Stimulated activated CD4-positive, alpha-beta T cell treated with anti-CD3 and anti-CD28 coated beads, Interleukin-1b, Interleukin-23, amount 100 ng/mL, for 4 hours (primary cell): ENCODE measurements at places on chromosomes 7 and 10.

- DNase-seq, result peak; percentile 20
These were observed at the start of gene ADRB1 for GRCh38 chr10:114043532-114044246. TSS of gene ADRB1 (plus strand) at chr10:114043866. CDS start at chr10:114044133, 267 bp downstream.

DNA sequence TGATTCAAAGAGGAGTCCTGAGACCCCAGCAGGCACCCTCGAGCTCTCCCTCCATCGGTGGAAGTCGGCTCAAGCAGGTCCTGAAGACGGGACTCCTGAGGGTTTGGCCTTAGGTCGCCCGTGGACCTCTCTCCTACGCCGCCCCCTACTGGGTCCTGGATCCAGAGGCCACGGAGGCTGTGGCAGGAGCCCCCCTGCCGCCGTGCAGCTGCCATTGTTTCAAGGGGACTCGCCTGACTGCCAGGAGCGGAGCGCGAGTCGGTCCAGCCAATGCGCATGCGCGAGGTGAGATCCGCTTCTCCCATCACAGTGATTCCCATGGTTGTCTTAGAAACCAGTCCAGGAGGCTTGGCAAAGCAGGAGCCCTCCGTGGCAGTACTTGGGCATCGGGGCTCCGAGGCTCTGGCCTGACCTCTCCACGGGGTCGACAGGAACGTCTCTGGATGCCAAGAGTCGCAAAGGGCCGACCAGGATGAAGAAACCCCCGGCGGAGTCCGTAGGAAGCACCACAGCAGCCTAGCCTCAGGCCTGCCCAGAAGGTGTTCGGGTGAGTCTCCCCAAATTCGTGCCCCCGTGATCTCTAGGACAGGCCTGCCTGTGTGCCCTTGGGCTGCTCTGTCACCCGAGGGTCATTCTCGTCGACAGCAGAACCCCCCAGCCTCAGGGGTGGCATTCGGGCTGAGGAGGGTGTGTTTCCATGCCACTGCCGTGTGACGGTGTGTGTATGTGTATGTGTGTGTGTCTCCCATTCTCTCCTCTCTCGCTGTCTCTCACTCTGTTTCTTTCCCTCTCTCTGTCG is 322.3 kb downstream of the ZNF716 start:
- no peak for DNase-seq

DNA sequence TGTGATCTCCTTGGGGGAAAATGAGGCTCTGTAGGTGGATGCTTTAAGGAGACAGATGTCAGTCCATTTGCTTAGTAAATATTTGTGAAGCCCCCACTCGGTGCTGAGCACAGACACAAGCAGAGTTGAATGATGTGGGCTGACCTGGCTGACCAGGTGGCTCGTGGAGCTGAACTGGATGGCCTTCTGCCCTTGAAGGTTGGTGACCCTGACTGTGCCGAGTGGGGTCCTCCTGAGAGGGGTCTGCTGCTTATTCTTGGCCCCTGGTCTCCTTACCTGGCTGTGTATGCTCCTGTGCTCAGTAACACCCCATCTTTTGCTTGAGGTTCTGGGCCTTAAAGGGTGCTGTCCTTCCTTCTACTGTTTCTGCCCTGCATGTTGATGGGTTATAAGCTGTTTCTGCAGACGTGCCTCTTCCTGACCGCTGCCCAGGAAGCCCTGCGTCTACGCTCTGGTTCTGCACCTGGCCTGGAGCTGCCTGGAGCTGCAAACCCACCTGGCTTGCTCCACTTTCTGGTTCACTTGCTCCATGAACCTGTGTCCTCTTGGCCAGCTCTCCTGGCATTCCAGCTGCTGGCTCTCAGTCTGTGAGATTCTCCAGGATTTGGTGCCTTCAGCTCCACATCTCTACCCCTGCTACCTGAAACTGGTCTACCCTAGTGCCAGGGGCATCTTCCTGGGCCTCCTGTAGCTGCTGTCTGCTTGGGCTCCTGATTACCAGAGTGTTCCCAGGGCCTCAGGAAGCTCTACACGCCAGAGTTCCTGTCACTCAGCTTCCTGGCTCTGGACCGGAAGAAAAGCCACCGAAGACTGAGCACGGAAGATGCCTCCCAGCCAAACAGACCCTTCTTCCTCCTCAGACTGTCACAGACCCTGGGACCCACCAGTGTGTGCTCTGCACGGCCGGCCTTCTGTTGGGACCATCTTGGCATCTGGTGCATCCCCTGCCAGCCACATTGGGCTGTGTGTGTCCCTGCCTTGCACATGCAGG is 76.5 kb downstream of the ADCY1 start:
- DNase-seq, result no peak

- DNase-seq, result no peak
These were observed 132.9 kb downstream of the MBL2 start for GRCh38 chr10:52639652-52640051.

GRCh38 chr7:55438757-55439525 is 73.8 kb downstream of the LANCL2 start:
- DNase-seq, result no peak

GRCh38 chr10:108180878-108181277 is 1016.4 kb upstream of the SORCS1 start:
- no peak for DNase-seq

DNA sequence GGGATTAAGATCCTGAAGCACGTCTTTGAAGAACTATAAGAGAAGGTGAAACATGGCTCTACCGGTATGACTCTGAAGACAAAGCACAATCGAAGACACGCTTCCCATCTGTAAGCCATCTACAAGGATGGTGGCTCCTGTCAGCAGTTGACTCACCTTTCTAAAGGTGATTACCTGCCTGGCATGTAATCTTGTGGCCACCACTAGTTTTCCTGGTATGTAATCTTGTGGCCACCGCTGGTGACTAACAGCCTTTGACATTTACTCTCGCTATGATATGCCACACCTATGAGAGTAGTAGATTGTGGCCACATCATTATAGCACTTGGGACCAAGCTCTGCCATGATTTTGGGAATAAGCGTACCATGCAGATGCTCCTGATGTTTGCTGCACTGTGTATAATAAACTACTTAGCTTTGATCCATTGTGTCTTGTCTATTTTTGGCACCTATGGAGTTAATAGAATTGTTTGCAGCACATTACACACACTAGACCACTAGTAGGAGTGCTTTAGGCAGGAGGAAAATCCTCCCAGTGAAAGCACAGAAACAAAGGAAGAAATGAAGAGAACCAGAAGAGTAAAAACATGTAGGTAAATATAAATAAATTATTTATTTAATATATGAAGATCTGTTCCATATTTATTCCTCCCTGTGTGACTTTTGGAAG is 59.8 kb downstream of the VAX1 start:
- DNase-seq, result no peak

- no peak for DNase-seq
These were observed 595.5 kb downstream of the REEP3 start for GRCh38 chr10:64116707-64117106.

DNA sequence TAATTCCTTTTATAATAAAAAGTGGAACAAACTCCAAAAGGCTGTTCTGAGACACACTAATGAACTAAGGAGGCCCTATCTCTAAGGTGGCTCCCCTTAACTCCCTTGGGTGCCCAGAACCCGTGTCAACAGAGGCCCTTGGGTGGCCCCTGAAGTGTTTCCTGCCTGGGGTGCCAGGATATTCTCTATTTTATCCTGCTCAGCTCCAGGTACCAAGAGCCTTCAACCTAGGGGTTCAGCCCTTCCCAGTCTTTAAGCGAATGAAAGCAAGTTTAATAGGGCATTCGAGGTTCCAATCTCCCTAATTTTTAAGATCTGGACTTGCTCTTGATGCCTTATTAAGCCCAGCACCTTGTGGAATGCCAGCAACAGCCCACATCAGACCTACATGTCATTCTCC is 64.4 kb upstream of the MYO3A start:
- DNase-seq, result no peak

DNA sequence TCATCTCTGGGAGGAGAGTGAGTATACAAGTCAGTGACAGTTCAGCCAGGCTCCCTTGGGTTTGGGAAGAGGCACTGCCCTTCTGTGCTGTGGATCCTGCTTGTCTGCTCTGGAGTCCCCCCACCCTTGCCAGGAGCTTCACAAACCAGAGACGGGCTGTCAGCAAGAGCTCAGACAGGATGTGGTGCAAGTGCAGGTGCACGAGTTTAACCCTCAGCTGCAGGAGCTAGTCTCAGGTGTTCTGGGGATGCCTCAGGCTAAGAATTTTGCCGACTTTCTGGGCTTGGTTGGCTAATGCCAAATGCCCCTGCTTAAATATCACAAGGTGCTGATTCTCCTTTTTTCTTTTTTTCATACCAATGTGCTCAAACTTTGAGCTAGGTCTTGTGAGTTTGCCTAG is 22.3 kb downstream of the ZNF783 start:
- no peak for DNase-seq

DNA sequence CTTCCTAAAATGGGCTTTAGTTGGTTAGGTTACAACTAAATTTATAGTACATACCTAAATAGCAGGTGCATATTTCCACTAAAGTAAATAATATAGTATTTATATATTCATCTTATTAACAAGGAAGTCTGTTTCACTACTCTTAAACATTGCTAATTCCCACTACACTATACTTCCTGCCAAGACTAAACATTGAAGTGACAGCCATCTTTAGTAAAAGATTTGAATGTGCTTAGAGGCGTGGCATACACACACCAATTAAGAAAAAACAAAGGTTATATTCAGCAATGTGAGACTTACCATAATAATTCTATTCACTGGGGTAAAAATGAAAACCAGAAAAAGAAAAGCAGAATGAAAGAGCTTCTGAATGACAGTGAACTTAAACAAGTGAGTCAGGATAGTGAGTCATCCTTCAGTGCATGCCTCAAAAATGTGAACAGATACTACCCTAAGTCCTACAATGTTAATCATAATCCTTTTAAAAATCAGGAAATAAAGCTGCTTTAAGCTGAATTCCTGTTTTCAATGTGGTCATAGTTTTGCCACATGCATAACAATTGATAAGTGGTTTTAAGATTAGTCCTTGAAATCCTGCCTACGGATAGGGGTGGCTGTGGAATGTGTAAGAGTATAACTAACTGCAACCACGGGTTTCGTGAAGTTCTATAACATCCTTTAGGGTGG is 59.4 kb downstream of the USP6NL start:
- DNase-seq, result no peak

DNA sequence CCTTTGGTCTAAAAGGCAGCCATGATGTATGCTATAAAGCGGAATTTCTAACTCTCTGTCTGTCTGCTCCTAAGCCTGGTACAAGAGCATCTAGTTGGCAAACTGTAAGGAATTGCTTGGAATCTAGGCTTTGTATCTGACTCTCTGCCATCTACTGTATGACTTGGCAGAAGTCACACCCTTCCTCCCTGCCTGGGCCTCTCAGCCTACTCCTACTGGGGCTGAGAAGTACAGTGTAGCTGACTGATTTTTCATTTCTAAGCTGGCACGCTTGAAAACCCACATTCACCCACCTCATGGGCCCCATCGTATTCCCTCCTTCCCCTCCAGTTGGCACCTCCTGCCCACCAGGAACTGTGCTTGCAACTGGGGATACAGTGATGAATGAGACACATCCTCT is 435.2 kb downstream of the PLXNA4 start:
- no peak for DNase-seq

DNA sequence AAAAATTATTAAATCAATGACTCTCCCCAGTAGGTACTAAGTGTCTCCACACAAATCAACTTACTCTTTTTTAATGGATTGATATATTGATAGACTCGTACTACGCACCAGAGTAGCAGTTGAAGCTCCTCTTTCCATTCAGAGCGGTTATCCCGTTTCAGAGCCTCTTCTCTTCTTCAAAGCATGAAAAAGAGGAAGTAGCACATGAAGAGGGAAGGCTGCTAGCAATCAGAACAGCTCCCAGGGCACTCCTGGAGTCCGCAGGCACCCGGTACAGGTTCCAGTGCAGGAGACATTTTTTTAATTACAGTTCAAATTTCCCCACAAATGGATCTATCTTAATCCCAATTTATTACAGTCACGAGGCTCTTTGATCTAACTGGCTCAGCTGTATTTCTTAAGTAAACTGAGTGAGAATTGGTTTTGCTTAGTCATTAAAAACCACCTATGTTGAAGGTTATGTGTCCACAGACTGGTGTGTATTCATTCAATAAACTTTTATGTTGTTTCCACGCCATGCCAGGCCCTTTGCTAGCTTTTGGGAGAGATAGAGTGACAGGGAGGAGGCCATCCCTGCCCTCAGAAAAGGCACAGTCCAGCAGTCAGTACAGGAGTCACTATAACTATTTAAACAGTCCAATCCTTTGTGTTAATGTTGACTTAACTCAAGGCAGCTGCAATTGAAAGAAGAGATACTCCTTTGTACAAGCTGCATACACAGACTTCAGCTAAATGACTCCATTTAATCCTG is 32.1 kb upstream of the CALN1 start:
- DNase-seq, result no peak

DNA sequence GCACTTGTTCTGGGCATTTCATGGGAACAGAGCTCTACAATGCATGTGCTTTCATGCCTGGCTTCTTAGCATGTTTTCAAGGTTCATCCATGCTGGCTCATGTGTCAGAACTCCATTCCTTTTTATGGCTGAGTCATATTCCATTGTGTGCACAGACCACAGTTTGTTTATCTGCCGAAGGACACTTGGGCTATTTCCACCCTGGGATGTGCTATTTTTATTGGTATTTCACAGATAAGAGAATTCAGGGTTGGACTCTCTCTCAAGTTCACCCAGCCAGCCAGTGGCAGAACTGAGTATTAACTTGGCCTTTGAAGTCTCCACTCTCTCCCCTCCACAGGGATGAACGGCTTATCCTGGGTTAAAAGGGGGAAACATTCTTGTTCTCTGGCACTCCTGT is 190.7 kb upstream of the GPR26 start:
- no peak for DNase-seq

GRCh38 chr10:7890781-7891180 is 72.5 kb downstream of the TAF3 start:
- DNase-seq, result no peak

- DNase-seq, result no peak
These were observed 112.8 kb downstream of the CDK14 start for GRCh38 chr7:90708841-90709317.

DNA sequence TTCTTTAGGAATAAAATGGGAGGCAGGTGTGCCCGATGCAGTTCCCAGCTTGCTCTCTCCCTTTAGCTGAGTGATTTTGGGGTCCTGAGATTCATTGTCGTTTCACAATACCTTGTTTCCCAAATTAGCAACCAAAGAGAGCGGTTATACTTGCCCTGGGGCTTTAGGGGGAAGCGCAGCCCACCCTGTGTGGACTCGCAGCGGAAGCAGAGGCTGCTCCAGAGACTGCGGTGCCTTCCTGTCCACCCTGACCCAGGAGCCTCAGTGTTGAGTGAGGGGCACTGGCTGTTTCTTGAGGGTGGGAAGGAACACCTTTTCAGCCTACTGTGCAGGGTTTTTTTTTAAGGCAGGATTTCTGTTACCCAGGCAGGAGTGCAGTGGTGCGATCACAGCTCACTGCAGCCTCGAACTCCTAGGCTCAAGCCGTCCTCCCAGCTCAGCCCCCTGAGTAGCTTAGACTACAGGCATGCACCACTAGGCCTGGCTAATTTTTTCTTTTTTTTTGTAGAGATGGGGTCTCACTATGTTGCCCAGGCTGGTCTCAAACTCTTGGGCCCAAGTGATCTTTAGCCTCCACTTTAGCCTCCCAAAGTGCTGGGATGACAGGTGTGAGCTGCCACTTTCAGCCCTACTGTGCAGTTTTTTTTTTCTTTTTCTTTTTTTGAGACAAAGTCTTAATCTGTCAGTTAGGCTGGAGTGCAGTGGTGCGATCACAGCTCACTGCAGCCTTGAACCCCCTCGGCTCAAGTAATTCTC is 67.0 kb downstream of the DNAJB6 start:
- no peak for DNase-seq

GRCh38 chr10:46555713-46556514 is 544 bp downstream of the GPRIN2 start:
- DNase-seq, result no peak
